ENCODE measurements at places on chromosomes 11 and 22.
A peak's percentile ranks its signal among the peaks of the same experiment; 100 is the strongest.

DNA sequence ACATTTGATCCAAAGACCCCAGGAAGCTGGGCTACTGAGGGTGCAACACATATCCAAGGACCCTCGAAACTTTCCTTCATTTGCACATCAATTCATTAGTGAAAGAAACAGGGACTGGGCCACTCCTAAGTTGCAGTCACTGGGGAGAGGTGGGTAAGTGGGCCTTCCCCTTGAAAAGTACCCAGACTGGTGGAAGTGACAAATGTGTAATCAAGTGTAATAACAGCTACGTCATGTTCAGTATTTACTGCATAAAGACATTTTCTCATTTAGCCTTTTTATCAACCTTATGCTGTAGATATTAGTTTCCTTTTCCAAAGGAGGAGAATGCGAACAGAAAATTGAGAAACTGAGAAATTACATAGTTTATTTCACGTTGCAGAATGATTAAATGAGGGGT lies 101.9 kb upstream of the OLFML1 start:
- no peak for DNase-seq

DNA sequence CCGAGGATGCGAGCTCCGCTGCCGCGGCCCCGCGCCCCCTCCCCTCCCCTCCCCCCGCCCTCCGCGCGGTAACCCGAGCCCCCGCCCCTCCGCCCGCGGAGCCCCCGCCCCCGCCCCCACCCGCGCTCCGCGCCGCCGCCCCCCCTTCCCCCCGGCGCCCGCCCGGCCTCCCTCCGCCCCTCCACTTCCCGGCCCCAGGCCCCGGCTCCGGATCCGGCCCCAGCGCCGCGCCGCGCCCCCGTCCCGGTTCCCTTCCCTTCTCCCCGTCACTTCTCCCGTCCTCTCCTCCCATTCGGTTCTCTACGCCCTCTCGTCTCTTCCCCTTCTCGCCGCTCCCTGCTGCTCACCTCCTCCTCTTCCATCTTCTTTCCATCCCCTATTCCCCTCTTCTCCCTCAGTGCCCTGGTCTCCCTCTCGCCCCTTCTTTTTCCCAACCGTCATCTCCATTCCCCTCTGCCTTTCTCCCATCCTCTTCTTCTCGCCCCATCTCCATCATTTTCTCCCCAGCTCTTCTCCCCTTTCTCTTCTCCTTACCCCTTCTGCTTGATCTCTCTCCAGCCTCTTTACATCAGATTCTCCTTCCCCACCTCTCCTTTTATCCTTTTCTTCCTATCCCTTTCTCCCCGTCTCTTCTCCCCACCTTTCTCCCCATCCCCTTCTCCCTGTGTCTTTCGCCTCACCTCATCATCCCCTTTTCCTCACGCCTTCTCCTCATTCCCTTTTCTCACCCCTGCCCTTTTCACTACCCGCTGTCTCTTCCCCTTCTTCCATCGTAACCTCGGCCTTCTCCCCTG lies at the start of gene DCHS1:
TSS of gene DCHS1 (minus strand) at position 20 of the 794 bp plus-strand sequence. CDS start 14,196 bp downstream, outside the sequence.
- DNase-seq, result peak; percentile 62

DNA sequence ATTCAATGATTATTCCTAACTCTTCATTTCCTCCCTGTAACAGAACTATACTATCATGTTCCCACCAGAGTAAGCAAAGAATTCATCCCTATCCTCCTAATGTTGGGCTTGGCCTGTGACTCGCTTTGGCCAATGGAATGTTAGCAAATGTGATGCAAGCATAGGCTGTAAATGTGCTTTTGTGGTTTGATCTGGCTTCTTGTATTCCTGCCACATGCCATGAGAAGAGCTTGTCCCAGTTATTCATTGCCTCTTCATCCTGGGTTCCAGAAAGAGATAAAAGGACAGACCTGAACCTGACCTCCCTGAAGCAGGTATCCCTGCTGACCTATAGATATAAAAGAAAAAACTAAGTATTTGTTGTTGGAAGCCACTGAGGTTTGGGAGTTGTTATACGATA lies 51.0 kb downstream of the SYTL2 start:
- no peak for DNase-seq

- no peak for DNase-seq
Measured at GRCh38 chr11:74936087-74936486, 12.8 kb downstream of the XRRA1 start.

DNA sequence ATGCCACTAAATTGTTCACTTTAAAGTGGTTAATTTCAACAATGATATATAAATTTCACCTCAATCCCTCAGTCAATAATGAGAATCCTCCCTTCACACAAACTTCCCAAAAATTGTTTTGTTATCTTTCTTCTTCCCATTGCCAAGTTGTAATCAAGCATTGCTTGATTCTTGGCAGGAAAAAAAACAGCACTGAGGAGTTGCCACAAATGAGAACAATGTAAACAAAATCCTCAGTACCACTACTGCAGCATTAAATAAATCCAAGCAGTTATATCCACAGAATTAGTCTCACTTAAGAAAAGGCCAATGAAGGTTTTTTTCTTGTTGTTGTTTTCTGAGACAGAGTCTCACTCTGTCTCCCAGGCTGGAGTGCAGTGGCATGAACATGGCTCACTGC lies 38.2 kb downstream of the FAM168A start:
- no peak for DNase-seq

GRCh38 chr11:34449013-34449412 lies 10.3 kb downstream of the CAT start:
- DNase-seq, result no peak

GRCh38 chr22:35218079-35218478 lies 39.2 kb upstream of the HMGXB4 start:
- DNase-seq, result no peak

DNA sequence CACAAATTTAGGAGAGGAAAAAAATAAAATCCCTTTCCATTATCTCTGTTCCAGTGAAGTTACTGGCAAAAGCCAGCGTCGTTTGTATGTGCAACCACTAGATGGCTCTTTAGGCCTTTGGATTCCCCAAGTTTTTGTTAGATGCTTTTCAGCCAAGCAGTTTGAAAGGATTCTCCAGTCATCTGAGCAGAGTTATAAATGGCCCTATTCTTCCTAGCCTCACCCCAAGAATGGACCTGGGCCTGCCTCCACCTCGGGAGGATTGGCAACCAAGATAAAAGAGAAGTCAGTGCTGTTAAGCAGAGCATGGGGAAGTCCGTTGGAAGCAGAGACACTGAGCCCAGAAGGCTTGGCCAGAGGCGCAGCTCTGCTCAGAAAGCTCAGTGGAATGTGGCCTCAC lies 15.4 kb downstream of the FAM181B start:
- DNase-seq, result no peak

GRCh38 chr11:113202431-113202830 lies 112.0 kb upstream of the TTC12 start:
- DNase-seq, result no peak

GRCh38 chr11:83611600-83611999 lies 325.4 kb upstream of the CCDC90B start:
- DNase-seq, result no peak

DNA sequence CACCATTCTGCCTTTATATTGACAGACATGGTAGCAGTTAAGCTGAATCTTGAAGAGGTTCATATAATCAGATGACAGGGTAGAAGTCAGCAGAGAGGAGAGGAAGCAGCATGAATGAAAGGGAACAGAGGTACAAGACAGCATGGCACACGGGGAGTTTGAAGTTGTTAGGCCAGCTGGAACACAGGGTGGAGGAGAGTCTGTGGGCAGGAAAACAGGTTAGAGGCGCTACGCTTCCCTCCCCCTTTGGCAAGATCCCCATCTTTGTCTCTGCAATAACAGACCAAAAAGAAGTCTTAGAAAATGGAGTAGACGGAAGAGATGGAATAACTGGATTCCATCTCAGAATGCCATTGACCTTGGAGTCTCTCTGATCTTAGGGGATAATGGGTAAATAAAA lies 20.0 kb upstream of the NDUFC2 start:
- DNase-seq, result no peak

DNA sequence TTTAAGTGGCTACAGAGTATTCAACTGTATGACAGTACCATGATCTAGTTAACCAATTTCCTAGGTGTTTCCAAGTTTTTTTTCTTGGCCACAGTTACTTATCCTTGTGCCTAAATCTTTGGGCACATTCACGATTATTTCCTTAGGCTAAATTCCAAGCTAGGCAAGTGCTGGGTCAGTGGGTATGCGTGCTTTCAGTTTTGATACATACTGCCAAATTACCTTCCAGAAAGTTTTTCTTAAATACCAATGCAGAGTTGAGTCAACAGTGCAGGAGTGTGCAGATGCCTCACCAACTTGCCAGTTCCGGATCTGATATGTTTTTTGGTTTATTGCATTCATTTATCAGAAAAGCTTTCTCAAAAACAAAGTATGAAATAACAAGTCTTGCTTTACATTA lies 67.9 kb upstream of the OR4B1 start:
- no peak for DNase-seq
